GM10248 (cell line): ENCODE measurements at places on chromosomes 16 and 17.

- DNase-seq, result no peak
These were observed 161.0 kb downstream of the FTO start for GRCh38 chr16:53864819-53865493.

GRCh38 chr16:12061336-12062055 lies 85.0 kb downstream of the SNX29 start:
- no peak for DNase-seq

GRCh38 chr16:66596986-66597848 lies 7.3 kb upstream of the CMTM3 start:
- no peak for DNase-seq

GRCh38 chr17:17494870-17495535 lies 1.2 kb downstream of the RASD1 start:
- DNase-seq, result no peak

GRCh38 chr16:50765861-50766260 lies 24.0 kb downstream of the CYLD start:
- no peak for DNase-seq

GRCh38 chr16:49395021-49395420 lies 21.4 kb downstream of the C16orf78 start:
- no peak for DNase-seq

- DNase-seq, result peak; percentile 77
These were observed 27.9 kb downstream of the MBTPS1 start for GRCh38 chr16:84088695-84089395.

DNA sequence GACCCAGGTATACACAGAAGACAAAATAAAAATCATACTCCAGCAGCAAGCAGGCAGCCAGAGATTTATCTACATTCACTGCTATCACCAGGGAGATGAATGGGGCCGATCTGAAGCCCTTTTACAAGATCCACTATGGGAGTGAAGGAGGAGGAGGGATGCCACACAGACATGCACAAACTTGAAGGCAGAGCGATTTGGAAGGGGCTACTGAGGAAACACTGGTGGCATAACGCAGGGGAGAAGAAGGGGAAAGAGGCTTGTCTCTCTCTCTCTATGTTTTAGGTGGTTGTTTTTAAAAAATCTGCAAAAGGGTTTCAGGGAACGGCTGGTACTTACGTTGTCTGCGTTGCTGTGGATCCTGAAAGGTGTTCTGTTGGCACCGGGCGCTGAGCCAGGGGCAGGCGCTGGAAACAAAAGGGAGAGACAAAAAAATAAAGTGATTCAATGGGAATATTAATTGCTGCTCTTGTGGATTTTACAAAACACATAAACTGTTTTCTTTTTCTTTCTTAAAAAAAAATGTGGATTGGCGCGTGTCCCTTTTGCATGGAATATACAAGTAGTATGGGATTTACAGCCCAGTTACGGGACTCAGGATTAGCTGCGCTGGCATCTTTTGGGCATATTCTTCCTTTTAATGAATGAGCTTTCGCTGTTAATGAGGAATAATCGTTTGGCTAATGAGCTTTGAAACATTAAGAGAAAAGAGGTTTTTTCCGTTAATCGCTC lies 255.3 kb upstream of the PMFBP1 start:
- no peak for DNase-seq

DNA sequence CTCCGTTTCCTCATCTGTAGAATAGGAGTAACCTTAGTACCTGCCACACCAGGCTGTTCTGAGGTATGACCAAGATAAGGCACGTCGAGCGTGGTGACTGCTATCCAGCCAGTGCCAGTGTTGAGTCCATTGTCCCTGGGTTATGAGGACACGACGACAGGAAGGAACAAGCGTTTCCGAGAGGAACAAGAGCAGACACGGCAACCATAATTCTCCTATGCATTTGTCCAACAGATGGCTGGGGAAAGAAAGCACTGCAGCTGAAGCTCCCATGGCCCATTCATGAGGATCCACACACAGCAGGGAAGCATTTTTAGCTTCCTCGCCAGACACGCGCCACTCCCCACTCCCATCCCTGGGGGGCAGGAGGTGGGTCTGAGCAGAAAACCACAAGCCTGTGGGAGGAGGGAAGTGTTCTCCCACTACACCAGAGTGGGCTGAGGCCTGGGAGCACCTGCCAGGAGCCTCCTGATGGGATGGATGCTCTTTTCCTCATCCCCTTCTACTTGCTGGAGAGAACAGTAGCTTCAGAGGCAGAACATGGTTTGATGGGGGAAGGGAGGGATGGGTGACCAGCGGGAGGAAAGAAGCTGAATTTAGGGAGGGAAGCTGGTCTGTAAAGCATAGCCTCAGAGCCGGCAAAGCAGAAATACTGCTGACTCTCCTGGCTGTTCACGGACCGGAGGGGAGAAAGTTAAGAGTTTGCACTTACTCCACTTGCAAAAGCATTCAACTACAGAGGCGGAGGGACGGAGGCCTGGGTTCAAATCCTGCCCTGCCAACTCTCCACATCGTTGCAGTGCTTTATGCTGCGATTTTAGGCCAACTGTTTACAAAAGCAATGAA lies 2.7 kb downstream of the COTL1 start:
- DNase-seq, result no peak

DNA sequence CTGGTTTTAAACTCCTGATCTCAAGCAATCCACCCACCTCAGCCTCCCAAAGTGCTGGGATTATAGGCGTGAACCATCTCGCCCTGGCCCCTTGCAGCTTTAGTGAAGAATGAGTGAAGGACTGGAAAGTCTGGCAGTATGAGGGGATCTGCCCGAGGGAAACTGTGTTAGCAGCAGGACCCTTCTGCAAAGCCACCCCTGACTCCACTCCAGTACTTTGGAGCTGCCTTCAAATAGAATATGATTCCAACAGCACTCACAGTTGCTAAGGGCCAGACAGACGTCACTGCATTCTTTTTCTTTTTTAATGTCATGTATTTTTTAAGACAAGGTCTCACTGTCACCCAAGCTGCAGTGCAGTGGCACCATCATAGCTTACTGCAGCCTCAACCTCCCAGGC lies 52.3 kb downstream of the KPNA2 start:
- DNase-seq, result no peak

DNA sequence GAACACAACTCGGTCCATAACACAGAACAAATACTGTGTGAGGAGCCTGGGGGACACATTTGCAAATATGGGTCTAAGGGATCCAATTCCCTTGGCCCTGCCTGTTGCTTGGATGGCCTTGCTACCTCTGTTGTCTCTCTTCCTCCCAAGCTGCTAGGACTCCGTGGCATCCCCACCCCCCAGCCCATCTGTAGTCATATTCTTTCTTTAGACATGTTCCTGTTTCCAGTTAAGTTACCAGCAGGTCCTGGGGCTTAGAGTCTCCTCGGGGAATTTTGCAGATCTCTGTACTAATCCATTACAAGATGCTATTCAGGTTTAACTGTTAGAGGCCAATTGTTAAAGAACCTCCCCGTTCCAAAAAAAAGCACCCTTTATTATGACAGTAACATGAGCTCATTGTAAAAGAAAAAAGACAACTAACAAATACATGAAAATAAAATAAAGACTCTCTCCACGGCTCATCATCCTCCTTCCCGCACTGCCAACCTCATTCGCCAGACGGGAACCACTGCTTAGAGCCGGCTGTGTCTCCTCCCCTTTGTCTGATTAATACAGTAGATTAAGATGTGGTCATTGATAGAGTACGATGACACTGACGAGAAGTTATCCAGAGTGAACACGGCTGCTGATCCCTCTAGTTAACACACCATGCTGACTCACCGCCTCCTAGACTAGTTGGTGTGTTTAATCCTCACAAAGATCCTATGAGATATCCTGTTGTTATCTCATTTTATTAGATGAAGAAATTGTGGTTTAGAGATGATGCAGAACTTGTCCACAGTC lies 22.2 kb downstream of the HS3ST4 start:
- no peak for DNase-seq

DNA sequence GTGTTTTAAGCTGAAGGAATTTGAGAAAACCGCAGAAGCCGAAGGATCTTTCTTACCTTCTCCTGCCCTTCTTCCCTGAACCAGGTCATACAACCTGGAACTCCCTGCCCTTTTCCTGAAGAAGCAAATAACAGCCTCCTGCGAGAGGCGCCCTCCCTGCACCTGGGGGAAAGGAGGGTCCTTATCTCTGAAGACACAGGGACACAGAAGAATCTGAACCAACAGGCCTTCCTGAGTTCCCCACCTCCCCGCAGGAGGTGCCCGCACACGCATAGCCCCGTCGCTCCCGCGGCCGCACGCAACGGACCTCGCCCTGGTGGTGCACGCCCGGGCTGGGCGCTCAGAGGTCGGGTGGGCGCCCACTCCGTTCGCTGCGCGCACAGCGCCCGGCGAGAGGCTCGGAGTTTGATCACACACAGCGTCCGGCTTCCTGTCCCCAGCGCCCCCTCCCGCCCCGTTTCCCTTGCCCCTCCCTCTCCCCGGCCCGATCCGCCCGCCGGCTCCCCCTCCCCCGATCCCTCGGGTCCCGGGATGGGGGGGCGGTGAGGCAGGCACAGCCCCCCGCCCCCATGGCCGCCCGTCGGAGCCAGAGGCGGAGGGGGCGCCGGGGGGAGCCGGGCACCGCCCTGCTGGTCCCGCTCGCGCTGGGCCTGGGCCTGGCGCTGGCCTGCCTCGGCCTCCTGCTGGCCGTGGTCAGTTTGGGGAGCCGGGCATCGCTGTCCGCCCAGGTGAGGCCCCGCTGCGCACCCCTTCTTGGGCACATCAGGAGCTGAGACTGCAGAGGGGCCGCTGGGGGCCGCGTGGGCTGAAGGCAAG lies at the start of gene TNFSF12:
Gene TNFSF12, plus strand, starts transcription at position 474 of the 816 bp plus-strand sequence. Its CDS starts 96 bp downstream, at position 570.
- DNase-seq, result peak; percentile 76

- DNase-seq, result no peak
These were observed 683.1 kb upstream of the SALL1 start for GRCh38 chr16:51834133-51834532.

- DNase-seq, result no peak
These were observed 189.7 kb downstream of the IRX5 start for GRCh38 chr16:55120408-55120807.

DNA sequence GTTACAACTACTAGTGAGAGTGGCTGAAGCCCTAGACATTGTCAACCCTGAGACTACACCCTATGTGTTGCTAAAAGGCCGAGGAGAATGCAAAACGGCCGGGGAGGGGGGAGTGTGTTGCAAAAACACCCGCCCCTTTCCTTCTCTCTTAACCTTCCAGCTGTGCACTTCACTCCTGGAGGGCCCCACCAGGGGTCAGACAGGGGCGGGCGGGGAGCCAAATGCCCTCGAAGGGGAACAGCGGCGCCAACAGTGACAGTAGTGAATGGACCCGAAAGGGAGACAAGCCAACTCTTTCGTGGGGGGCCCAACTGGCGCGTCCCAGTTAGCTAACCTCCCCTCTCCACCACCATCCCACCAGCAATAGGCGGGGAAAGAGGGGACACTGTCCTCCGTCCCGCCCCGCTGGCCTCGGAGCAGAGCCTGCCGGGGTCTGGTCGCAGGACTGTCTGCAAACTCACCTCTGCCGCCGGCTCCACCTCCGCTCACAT lies 352 bp downstream of the MARF1 start:
- DNase-seq, result peak; percentile 69

- no peak for DNase-seq
These were observed 80.9 kb upstream of the C17orf78 start for GRCh38 chr17:37294888-37295287.

DNA sequence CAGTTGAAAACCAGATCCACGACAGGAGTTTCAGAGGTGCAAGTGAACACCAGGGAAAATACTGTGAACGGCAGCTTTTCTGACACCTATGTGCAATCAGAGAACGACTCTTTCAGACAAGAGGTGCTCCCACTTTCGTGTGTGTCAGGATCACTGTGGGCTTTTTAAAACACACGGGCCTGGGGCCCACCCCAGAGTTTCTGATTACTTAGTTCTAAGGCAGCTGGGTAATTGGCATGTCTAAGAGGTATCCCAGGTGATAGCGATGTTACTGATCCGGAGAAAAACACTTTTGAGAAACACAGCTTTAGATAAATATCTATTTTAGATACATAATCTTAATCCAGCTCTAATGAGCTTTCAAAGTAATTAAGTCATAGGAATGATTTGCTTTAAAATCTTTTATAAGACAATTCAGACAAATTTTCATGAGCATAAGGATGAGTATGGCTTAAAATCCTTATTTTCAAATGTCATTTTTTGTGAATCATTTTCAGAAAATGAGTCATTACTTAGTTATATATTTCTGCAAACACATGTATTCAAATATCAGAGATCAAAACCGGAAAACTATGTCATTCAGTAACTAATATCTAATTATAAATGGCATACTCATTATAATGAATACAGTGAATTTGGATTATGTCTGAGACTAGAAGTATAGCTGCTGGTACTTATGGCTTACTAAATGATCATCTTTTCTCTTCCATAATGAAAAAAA lies 217.9 kb upstream of the PSMD7 start:
- no peak for DNase-seq

DNA sequence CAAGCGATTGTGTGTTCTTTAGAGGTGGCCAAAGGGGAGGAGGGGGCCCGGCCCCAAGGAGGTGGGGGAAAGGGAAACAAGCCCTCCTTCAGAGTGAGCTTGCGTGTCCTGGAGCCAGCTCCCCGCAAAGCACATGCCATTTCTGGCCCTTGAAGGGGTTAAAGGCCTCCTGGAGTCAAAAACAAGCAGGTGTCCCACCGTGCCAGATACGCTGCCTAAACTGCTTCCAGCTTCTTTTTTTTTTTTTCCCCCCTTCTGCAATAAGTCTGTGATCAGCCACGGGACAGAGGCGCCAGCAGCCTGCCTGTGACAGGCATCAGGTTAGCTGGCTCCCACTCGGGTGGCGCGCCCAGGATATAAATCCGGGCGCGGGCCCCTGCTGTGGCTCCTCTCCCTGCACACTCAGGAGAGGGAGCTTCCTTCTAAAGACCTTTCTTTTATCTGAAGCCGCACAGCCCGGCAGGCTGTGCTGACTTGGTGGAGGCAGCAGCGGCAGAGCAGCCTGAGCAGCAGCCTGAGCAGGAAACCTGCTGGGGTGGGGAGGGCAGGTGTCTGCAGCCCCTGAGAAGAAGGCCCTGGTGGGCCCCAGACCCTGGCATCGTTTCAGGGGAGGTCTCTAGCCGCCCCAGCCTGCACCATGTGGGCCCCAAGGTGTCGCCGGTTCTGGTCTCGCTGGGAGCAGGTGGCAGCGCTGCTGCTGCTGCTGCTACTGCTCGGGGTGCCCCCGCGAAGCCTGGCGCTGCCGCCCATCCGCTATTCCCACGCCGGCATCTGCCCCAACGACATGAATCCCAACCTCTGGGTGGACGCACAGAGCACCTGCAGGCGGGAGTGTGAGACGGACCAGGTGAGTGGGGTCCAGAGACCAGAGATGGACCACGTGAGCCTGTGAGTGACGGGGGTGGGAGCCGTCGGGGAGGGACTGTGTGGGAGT lies at the start of gene WFIKKN2:
Gene WFIKKN2, plus strand, starts transcription at position 286 of the 934 bp plus-strand sequence. Its CDS starts 352 bp downstream, at position 638.
- DNase-seq, result no peak

DNA sequence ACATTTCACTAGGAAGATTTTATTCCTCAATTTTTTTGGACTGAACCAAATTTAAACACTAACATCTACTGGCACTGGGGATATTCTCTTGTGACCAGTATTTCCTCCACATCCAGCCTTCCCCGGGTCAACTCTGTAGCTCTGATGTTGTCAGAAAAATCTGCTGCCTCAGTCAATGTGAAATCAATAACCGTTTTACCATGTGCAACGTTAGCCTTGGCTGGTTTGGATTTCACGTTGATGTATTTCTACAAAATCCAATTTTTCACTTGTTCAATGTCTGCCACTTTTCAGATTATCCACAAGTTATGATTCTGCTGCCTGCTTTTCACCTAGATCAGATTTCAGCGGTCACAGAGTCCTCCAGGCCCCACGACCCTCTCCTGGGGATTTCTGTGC lies 7.1 kb downstream of the SGCA start:
- DNase-seq, result no peak
